ENCODE measurements at places on chromosomes 6 and 20.

GRCh38 chr20:15370370-15370769 is 1033.0 kb upstream of the FLRT3 start:
- DNase-seq = no peak

- no peak for DNase-seq
Observed at GRCh38 chr20:17823409-17824144, 123.8 kb downstream of the BANF2 start.

DNA sequence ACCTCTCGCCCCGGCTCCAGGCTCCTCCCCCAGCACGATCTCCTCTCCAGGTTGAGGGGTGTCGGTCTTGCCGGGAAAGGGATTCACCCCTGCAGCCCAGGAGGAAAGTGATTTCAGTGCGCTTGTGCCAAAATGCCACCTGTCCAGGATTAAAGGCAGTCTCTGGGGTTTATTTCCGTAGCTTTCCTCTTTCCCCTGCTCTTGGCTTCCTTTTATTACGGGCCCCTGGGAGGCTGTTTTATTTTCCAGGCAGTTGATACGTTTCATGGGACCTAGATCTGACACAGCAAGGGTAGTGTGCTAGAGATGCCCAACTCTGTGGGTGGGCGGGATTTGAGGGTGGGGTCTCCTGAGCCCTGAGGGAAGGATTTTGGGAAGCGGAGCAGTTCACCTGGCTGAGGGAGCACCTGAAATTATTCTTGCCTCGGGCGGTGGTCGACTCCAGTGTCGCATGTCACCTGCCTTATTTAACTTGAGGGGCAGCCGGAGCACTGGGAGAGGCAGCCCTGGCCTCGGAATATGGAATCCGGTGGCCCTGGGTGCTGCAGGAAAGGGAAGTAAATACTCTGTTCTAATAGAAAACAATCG is 9.5 kb upstream of the NKX2-2 start:
- no peak for DNase-seq

- DNase-seq = no peak
Observed at GRCh38 chr6:144953552-144954240, 668.6 kb downstream of the UTRN start.

- DNase-seq = no peak
Observed at GRCh38 chr20:48349656-48350055, 478.1 kb downstream of the PREX1 start.

GRCh38 chr20:19760371-19760721 is 2.3 kb downstream of the RIN2 start:
- DNase-seq = no peak

DNA sequence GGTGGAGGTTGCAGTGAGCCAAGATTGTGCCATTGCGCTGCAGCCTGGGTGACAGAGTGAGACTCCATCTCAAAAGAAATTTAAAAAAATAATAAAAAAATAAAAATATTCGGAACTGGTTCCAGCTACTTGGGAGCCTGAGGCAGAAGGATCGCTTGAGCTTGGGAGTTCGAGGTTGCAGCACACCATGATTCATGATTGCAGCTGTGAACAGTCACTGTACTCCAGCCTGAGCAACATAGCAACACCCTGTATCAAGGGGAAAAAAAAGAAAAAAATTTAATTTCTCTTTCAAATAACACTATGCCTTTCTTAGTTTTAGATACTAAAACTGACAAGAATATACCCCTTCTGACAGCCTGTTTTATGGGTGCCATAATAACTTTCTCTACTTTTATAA is 10.5 kb downstream of the KDM1B start:
- DNase-seq = no peak

DNA sequence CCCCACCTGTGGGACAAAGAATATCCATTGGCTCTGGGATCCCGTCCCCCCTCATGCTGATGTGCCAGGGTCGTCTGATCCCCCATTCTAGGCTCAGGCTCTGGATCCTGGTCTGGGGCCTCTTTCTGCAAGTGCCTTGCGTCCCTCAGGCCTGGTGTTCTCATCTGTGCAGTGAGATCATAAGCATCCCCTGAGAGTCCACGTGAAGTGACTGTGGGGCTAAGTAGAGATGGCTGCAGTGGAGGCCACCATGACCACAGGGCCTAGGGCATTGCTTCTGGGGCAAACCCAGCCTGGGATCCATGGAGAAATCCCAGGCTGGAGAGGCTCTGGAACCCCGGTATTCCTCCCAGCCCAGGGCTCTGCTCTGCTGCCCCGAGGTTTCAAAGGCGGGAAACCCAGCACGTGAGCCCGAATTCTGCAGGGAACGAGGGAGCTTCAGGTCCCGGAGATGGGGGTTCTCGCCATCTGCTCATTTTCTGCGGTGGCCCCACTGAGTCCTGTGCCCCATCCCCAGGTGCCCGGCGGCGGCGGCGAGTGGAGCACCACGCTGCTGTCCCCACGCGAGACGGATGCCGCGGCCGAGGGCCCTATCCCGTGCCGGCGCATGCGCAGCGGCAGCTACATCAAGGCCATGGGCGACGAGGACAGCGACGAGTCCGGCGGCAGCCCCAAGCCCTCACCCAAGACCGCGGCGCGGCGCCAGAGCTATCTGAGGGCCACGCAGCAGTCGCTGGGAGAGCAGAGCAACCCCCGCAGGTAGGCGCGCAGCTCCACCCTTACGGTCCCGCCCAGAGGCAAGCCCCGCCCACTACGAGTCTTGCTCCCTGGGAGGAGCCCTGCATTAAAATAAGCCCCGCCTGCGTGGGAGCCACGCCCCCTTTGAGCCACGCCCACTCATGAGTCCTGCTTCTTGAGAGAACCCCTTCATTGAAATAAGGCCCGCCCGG is 105.5 kb upstream of the MYL9 start:
- peak; percentile 83 for DNase-seq

GRCh38 chr20:9516234-9516871 is 2.0 kb downstream of the LAMP5 start:
- no peak for DNase-seq

- no peak for DNase-seq
Observed at GRCh38 chr6:114827135-114827534, 484.3 kb upstream of the HS3ST5 start.

- DNase-seq = no peak
Observed at GRCh38 chr6:18692929-18693685, 306.0 kb downstream of the RNF144B start.

DNA sequence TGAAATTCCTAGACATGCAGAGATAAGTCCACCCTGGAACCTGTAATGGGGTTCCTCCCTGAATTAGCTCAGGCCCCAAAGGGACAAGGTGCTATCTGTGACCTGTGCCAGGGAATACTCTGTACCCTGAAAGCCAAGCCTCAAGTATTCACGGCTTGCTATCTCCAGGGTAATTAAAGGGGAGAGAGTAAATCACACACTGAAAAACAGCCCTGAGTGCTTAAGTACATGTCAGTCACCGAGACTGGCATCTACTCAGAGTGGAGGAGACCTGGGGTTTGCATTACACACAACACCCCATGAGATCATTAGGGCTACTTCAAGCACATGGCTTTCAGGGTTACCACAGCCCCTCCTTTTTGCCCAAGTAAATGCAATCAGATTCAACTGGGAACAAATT is 188.1 kb downstream of the CD83 start:
- no peak for DNase-seq

GRCh38 chr20:43925801-43926200 is 11.1 kb downstream of the TOX2 start:
- DNase-seq = no peak

DNA sequence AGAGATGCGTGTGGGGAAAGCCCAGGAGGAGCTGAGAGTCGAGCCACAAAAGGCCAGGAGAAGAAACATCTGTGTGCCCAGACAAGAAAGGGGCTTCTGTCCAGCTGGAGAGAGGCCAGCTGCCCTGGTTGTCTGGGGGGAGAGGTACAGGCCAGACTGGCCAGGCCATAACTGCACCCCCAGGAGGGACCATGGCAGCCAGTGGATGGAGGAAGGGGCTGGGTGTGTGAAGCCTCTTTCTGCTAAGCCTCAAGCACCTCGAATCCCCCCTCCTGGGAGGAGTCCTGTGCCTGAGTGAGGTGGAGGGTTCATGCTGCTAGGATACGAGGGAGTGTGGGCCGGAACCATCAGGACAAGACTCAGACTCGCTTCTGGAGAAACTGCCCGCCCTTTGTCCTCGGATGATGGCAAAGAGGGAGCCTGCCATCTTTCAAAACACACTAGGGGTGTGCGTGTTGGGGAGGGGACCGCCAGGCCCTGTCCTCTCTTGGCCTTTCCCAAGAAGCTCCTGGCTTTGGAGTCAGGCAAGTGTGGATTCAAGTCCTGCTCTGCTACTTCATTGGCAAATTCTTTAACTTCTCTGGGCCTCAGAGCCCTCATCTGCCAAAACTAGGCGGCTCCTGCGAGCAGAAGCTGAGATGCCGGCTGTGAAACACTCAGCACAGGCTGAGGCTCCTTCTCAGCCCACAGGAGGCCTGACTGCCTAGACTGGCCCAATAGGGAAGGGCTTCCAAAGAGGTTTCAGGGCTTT is 90.3 kb downstream of the ASXL1 start:
- DNase-seq = no peak

DNA sequence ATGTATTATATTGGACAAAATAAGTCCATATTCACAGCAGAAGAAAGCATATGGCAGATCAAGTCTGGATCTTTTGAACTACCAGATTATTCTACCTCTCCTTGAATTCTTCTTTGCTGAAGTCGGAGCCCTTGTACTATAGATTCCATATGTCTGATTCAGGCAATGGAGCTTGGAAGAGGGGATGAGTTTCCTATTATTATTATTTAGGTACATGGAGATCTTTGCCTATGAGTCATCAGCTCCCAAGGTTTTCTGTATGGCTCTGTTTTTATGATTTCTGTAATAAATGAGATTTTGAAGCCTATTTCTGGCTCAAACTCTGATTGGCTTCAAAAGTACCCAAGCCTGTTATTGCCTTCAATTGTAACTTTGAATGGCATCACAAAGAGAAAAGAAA is 72.0 kb downstream of the OPRM1 start:
- no peak for DNase-seq

GRCh38 chr6:32176476-32177182 is 745 bp upstream of the AGPAT1 start:
- no peak for DNase-seq

GRCh38 chr6:76438768-76439167 is 366.3 kb upstream of the IMPG1 start:
- DNase-seq = no peak

DNA sequence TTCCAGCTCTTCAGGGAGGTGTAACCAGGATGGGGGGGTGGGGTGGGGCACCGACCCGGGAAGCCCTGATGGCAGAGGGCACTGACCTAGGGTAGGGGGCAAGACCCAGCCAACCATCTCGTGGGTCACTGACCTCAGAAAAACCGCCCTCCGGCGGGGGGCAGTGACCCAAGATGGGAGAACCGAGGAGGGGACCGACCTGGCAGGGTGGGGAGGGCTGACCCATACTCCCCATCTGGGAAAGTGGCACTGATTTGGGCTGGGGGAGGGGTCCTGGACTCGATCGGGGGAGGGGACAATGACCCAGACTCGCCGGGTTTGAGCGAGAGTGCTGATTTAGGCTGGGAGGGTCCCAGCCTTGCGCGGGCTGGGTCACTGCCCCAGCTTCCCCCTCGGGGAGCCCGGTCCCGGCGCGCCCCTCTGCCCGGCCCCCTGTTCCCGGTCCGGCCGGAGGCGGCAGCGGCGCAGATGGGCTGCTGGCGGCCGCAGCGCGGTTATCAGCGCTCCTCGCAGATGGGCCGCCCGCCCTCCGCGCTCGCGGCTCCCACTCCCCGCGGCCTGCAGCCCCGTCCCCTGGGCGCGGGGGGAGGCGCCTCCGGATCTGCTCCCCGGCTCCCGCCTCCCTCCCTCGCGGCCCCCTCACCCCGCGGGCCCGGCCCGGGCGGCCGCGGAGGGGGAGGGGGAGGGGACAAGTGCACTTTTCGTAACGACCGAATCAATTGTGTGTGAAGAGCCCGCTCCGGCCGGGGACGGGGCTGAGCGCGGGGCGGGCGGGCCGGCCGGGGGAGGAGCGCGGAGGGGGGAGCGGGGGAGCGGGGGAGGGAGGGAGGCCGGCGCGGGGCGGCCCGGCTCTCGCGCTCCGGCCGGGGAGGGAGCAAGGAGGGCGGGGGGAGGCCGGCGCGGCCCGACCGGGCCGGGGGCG is 2.2 kb downstream of the NOL4L start:
- no peak for DNase-seq

- DNase-seq = no peak
Observed at GRCh38 chr6:29995340-29995777, 53.0 kb downstream of the HLA-A start.

GRCh38 chr6:12039540-12040459 is 27.7 kb downstream of the HIVEP1 start:
- no peak for DNase-seq

DNA sequence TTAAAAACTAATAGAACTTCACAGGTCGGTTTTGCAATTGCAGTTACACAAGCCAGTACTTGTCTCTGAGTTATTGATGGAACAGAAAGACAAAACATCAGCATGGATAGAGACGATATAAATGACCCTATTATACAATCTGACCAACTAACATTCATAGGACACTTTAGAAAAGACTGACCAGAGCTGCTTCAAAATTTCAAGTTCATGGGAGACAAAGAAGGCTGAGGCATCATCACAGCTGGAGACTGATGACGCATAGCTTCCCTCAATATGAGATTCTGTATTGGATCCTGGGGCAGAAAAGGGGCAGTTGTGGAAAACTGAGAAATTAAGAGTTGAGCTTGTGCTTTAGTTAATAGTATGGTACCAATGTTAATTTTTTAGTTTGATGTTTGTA is 174.0 kb downstream of the THBS2 start:
- DNase-seq = no peak

DNA sequence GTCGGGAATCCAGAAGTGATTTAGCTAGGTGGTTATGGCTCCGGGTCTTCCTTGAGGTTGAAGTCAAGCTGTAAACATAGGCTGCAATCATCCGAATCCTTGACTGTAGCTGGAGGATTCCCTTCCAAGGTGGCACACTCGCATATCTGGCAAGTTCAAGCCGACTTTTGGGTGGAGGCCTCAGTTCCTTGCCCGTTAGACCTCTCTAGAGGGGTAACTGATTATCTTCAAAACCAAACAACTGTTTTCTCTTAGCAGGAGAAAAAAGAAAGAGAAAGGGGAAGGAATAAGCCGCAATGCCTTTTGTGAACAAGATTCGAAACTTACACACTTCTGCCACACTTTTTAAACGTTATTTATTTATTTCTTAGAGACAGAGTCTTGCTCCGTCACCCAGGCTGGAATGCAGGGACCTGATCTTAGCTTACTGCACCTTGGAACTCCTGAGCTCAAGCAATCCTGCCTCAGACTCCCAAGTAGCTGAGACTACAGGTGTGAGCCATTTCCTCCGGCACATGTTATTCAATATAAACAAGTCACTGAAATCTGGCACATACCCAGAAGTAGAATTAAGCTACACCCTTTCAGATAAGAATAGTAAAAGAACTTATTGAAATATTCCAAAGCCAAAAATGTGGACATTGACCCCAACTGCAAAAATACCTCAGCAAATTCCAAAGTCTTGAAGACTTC is 76.3 kb downstream of the HFE start:
- DNase-seq = no peak

DNA sequence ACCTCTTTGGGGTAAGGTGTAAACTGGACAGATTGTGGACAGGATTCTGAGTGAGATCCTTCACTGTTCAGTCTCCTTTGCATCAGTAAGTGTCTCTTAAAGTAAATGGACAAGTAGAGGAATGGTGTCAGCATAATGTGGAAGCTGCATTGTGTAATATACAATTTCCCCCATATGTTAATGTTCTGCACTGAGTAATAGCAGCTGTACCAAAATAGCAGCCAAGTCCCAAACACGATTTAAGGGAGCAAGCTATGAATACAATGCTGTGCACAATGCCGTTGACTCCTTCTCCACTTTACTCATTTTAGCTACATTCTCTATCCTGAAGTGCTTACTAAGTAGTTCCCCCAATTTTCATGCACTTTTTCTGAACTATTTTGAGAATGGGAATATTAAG is 21.1 kb upstream of the TRIM26 start:
- DNase-seq = no peak
